ENCODE measurements at places on chromosomes 3 and 15.

- DNase-seq, result no peak
Observed at GRCh38 chr3:28949580-28949979, 331.3 kb upstream of the RBMS3 start.

GRCh38 chr3:183818041-183818620, 7.2 kb downstream of the MAP6D1 start:
- DNase-seq, result no peak

GRCh38 chr3:68977486-68978167, 35.9 kb downstream of the EOGT start:
- no peak for DNase-seq

GRCh38 chr3:181899702-181900101, 188.0 kb downstream of the SOX2 start:
- DNase-seq, result no peak
